NCI-H446 treated with DMSO at 0.1 percent for 48 hours (cell line): ENCODE measurements at places on chromosomes 3 and 15.

DNA sequence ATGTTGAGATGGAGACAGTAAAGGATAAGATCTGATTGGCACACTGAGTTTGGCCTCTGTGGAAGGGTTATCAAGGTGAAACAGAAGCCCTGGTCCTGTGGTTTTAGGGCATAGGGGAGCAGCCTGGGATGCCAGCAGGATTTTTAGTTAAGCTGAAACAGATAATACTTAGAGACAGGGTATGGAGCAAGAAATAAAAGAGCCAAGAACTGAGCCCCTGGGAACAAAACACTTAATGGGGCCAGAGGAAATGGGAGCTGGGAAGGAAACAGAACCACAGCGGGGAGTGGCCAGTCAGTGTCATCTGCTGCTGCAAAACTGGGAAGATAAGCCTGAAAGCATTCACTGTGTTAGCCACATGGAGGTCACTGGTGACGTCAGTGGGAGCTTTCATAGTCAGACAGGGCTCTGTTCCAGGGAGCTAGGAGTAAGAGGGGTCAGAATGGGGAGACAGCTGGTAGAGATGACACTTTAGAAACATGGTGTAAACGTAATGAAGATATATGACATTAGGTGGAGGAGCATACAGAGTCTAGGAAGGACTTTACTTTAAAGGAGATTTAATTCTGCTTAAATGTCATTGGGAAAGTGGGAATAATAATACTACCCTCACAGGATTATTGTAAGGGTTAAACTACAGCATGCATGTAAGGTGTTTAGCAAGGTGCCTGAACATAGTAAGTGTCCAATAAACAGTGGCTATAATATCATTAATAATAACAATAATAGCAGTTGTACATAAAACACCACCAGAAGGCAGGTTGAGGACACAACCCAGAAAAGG is 172.7 kb upstream of the CTNNB1 start:
- DNase-seq = peak; percentile 14

DNA sequence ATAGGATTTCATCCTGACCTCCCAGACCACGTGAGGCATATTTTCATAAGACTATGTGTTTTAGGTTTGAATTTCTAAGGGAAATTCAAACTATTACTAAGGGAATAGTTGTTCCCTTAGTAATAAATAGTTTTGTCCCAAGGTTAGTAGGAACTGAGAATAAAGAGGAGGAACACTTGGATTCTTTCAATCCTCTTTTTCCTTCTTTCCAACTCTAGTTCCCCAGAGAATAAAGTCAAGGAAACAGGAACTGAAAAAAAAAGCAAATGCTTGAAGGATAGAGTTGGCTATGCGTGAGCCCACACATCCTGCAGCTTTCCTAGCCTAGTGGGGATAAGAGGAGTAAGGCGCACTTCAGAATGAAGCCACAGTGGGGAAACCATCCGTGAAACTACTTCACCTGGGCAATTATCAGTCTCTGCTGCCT is 312.1 kb upstream of the TGFBR2 start:
- no peak for DNase-seq

DNA sequence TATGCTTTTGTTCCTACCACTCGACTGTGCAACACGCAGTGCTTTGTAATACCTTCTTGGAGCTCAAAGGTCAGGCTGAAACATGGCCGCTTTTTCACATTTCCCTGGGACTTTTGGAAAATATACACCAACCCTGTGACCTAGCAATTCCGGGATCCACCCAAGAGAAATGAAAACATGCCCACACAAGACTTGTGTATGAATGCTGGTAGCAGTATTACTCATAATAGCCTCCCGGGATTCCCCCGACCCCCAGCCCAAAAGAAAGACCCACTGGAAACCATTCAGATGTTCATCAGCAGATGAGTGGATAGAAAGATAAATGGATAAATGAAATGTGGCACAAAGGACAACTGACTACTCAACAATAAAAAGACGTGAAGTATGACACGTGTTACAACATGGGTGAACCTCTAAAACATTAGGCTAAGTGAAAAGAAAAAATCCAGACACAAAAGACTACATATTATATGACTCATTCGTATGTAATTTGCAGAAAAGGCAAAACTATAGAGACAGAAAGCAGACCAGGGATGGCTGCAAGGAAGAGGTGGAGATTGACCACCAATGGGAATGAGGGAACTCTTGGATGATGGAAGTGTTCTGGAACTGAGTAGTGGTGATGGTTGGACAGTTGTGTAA is 104.1 kb downstream of the PGPEP1L start:
- no peak for DNase-seq

DNA sequence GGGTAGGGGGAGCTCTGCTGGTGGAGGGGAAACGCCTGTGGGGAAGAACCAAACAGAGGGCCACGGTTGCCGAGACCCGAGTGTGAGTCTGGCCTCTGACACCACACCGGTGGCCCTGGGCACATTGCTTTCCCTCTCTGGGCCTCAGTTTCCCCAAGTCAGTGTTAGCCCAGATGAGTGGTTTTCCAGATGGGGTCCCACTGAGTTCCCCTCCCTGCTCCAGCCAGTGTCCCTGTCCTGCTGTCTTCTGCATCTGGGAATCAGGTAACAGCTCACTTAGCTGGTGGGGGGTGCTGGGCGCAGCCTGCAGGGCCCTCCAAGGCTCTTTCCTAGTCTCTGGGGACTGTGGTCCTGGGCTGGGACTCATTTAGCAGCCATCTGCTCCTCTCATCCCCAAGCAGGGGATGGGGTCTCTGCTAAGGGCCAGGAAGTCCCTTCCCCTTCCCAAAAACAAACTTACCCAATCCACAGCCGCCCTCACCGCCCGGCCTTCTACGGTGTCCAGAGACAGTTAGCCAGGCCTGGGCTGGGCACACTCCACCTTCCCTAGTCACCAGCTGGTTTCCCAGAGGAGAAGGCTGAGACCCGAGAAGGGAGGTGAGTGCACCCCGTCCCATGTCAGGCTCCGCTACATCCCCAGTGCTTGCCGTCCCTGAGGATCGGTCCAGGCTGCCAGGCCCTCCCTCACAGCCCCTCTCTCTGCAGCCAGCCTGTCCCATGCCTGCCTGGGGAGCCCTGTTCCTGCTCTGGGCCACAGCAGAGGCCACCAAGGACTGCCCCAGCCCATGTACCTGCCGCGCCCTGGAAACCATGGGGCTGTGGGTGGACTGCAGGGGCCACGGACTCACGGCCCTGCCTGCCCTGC is 676 bp downstream of the GP9 start:
- DNase-seq = no peak

DNA sequence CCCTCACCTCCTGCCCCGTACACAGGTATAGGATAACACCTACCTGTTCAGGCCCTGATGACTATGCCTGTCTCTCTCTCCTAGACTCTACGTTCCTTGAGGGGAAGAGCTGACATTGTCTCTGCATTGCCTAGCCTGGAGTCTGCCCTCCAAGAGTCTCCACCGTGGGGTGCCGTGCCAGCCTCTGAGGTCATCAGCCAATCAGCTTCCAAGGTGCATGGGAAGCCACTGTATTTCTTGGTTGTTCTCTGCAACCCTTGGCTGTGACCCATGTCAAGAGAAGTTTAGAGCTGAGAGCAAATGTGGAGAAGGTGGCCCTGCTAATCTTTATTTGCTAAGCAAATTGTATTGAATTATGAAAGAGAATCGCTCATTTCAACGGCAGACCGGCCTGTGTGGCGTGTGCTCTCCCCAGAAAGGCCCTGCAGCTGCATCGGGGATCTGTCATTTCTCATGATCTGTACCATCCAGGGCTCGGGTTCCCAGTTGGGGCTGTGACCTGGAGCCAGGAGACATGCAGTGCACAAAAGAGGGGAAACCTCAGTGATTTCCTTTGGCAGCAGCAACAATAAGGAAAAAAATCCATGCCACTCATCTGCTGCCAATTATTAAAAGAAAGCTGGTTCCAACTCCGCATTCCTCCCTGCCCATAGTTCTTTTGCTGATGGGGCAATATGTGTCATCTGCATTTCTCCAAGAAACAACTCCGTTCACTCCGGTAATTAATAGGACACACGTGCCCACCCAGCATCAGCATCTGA is 182.2 kb downstream of the MEGF11 start:
- no peak for DNase-seq

DNA sequence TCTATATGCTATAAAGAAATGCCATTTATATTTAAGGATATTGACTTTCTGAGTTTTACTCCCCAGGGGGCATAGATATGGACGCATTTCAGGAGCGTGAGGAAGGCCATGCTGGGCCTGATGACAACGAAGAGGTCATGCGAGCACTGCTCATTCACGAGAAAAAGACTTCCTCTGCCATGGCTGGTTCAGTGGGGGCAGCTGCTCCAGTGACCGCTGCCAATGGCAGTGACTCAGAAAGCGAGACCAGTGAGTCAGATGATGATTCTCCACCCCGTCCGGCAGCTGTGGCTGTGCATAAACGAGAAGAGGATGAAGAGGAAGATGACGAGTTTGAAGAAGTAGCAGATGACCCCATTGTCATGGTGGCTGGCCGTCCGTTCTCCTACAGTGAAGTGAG is 38.4 kb downstream of the GTF2E1 start:
- DNase-seq = no peak

DNA sequence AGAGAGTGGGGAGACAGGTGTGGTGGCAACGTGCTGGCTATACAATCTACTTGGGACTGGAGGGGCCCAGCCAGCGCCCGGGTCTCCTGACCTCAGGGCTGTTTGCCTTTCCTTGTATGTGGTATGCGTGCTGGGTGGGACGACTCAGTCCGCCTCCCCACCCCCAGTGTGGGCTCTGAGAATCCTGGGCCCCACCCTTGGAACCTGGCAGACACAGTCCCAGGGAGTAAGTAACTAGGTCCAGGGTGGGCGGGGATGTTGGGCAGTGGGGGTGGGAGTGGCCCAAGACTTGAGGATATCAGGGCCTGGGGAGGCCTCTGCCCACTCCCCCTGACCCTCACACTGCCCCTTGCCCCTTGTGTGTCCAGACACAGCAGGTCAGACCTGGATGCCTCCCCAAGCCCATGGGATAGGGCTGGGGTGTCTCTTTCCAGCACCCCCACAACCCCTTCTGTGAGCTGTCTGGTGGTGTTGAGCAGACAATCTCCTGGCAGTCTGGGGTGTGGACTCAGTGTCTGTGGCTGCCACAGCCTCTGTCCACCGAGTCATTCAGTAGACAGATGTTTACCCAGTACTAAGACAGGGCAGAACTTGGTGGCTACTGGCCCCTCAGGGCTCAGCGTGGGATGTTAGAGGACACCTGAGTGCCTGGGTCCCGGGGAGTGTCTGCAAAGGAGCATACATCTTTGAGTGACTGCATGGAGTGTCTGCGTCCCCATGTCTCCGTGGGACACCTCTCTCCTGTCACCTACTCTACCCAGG is 1.3 kb downstream of the CHST13 start:
- DNase-seq = no peak

- no peak for DNase-seq
These were observed 390 bp upstream of the TLE3 start for GRCh38 chr15:70098153-70098460.

DNA sequence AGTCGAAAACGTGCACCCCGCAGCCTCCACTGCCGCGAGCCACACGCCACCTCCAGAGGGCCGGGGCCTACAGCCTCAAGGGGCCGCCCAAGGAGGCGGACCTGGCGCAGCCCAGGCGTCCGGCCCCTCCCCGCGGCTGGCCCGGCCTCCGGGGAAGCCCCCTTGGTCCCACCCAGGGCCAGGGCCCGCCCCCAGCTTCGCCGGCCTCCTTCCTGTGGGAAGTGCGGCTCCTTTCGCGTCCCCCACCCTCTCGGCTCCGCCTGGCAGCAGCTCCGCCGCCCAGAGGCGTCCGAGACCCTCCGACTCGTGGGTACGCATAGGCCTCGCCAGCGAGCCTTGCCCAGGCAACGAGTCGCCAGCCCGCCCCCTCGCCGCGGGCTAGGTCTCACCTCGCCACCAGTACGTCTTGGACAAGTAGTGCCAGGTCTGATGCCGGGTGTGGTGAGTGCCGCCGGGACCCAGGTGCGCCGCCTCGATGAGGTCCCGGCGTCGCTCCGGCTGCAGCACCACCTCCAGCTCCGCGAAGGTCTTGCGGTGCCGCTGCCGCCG is 642 bp downstream of the ZBTB11 start:
- no peak for DNase-seq

DNA sequence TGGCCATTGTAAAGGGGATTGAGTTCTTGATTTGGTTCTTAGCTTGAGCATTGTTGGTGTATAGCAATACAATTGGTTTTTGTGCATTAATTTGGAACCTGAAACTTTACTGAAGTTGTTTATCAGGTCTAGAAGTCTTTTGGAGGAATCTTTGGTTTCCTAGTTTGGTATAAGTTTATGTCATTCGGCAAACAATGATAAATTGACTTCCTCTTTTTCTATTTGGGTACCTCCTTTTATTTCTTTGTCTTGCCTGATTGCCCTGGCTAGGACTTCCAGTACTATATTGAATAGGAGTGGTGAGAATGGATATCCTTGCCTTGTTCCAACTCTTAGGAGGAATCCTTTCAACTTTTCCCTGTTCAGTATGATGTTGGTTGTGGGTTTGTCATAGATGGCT is 32.1 kb downstream of the SPESP1 start:
- DNase-seq = no peak

DNA sequence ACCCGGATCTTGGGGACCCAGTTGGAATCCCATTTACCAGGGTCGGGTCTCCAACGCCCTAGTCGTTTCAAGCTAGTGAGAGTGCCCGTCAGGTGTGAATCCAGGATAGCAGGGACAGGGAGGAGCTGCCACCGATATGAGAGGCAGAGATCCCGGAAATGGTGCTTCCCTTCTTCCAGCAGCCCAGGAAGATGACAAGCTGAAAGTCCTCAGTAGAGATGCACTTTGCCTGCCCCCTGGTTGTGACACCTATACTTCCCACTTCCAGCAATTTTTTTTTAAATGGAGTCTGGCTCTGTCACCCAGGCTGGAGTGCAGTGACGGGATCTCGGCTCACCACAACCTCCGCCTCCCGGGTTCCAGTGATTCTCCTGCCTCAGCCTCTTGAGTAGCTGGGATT is 503.0 kb downstream of the NTRK3 start:
- no peak for DNase-seq

- no peak for DNase-seq
These were observed 194.6 kb upstream of the TPM1 start for GRCh38 chr15:62847900-62848489.

DNA sequence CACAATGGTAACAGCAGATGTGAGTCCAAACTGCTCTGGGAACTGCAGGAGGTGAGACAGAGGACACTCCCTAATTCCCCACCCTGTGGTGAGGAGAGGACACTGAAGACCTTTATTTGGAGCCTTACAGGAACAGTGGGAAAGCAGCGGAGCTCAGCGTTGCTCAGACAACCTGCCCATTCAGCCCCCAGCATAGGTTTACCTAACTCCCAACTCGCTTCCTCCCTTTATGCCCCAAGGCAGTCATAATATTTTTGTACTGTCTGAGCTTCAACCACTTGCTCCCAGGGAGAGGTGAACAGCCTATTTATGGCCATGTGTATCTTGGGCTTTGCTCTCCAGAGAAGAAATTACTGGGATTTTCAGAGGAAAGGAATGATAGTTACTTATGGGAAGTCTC is 34.1 kb downstream of the SHC4 start:
- no peak for DNase-seq

- DNase-seq = no peak
These were observed 28.8 kb downstream of the NBEAL2 start for GRCh38 chr3:47008234-47008796.
